Stimulated activated CD4-positive, alpha-beta T cell treated with anti-CD3 and anti-CD28 coated beads, TNF-alpha, amount 100 ng/mL, for 48 hours (primary cell): ENCODE measurements at places on chromosomes 12 and 14.

- DNase-seq, result no peak
Measured at GRCh38 chr12:62912644-62913043, 22.3 kb downstream of the PPM1H start.

GRCh38 chr12:89461190-89461589, 63.4 kb downstream of the GALNT4 start:
- DNase-seq, result no peak

DNA sequence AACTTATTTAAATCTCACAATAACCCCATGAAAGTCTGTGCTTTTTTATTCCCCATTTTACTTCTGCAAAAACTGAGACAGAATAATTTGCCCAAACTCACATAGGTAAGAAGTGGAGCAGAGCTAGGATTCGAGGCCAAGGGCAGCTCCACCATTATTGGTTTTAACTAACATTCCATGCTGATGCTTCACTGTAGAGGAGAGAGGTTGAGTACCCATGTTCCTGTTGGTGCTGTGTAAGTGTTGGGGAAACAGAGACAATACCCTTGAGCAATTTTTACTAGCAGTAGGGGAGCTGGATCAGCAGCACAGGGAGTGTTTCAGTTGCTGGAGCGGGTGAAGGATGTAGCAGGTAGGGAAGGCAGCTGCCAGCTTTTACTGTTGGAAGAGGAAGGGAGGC, 21.1 kb downstream of the RASSF8 start:
- DNase-seq, result no peak

DNA sequence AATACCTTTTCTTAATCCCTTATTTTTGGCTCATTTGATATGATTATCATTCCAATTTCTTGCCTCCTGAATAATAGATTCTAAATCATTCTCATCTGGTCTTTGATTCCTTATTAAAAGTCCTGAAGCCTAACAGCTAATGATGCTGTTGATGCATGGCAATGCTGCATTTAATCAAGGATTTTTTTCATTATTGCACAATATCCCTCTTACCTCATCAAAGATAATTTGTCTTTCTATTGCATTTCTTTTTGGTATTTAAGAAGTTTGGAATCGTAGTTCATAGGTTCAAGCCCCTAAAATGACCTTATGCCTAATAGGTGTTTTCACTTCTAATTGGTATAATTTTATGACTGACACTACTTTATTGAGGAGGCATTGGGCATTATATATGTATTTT, 648.2 kb upstream of the STXBP6 start:
- DNase-seq, result no peak

- DNase-seq, result no peak
Measured at GRCh38 chr12:21296348-21296747, 38.4 kb downstream of the SLCO1A2 start.

GRCh38 chr12:8689681-8690080, 8.1 kb upstream of the RIMKLB start:
- DNase-seq, result no peak

- no peak for DNase-seq
Measured at GRCh38 chr14:100862277-100862676, 36.4 kb downstream of the MEG3 start.
